Stimulated activated CD4-positive, alpha-beta T cell treated with anti-CD3 and anti-CD28 coated beads, Interleukin-1b, Interleukin-23, amount 100 ng/mL, for 1 hour (primary cell): ENCODE measurements at places on chromosomes 13 and 19.

- no peak for DNase-seq
These were observed 2.5 kb upstream of the RFPL4AL1 start for GRCh38 chr19:55766466-55766865.

- no peak for DNase-seq
These were observed 75.0 kb upstream of the OXGR1 start for GRCh38 chr13:97069050-97069815.

GRCh38 chr19:17338433-17339078, 1.2 kb downstream of the GTPBP3 start:
- DNase-seq, result no peak

- no peak for DNase-seq
These were observed 53.6 kb downstream of the GATAD2A start for GRCh38 chr19:19459073-19459472.

- no peak for DNase-seq
These were observed 1510.3 kb downstream of the PCDH9 start for GRCh38 chr13:65719831-65720230.

DNA sequence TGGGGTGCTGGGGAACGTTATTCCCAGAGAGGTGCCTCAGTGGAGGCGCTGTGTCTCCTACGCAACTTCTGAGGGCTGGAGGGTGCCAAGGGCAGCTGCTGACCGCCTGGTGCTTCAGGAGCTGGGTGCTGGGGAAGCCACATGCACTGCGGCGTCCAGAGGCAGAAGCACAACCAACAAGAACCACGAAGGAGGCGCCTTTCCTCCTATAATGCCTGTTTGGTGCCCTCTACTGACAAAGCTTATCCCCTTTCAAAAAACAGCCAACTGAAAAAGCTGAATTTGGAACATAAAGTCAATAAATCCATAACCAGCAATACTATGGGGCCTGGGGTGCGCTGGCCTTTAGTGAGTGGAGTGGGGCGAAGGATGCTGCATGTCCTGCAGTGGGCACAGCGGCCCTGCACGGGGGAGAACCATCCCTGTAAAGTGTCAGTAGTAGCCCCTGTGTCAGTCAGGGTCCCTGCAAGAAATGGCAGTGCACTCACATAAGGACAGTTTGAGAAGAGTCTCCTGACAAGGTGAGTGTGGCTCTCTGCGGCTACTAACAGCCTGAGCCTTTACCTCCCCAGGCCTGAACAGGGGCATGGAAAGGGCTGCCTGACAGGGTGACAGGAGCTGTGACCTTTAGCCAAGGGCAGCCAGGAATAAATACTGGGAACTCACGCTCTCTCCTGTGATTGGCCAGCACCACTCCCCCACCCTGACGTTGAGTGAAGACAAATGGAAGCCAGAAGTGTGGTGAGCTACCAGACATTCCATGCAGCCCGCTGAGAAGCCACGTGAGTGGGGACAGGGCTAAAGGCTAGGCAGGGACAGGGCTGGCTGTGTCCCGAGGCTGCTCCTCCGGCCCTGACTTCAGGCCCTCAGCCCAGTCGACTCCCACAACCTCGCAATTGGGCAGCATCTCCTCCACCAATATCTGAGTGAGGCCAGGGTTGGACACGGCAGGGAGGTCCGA, 4.5 kb upstream of the B3GNT8 start:
- DNase-seq, result no peak

GRCh38 chr19:2732157-2732725, 7.6 kb downstream of the SLC39A3 start:
- no peak for DNase-seq

- DNase-seq, result no peak
These were observed 8.4 kb downstream of the COL5A3 start for GRCh38 chr19:10001899-10002298.
